Erythroblast (primary cell): ENCODE measurements at places on chromosomes 1 and 21.

GRCh38 chr1:61520401-61520800 lies 204.5 kb downstream of the TM2D1 start:
- no peak for DNase-seq

- DNase-seq: peak; percentile 58
Measured at GRCh38 chr1:15948595-15949452, 27.1 kb downstream of the ZBTB17 start.

DNA sequence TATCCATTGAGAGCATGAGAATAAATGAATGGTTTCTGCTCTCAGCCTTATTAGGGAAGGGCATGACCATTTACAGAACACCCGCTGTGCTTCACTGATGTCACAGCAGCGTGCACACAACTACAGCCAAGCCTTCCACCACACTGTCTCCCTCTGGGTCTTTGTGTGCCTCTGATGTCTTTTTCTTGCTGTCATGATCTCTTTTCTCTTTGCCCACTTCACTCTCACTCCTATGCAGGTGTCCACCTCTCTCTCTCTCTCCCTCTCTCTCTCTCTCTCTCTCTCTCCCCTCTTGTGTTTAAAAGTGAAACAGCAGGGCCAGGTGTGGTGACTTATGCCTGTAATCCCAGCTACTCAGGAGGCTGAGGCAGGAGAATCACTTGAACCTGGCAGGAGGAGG lies 232.5 kb upstream of the JUN start:
- DNase-seq: no peak

DNA sequence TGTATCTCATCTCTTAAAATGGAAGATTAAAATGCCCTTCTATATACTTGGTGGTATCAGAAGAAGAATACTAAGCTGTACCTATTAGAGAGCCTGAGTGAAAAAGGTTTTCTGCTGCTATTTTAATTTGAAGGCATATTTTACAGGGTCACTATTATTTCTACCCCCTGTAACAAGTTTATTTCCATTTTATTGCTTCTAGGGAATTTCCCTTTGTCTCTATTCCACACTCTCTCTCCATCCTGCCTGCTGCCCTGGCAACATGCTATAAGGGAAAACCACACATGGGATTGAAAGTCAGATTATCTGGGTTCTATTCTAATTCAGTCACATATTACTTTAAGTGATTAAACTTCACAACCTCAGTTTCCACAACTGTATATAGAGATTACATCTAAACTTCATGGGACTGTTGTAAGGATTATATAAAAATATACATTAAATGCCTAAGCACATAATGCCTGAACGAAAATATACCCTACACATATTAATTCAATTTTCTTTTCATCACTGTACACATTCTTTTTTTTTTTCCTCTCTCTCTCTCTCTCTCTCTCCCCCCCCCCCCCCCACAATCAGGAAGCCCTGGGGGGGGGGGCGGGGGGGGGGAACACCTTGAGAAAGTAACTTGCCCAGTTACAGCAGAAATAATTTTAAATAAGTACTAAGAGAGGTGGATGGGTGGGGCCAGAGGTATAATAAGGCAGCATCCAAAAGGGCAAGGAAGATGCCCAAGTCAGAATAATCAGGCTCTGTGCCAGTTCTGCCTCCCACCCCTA lies 51.5 kb downstream of the LUZP1 start:
- DNase-seq: no peak

DNA sequence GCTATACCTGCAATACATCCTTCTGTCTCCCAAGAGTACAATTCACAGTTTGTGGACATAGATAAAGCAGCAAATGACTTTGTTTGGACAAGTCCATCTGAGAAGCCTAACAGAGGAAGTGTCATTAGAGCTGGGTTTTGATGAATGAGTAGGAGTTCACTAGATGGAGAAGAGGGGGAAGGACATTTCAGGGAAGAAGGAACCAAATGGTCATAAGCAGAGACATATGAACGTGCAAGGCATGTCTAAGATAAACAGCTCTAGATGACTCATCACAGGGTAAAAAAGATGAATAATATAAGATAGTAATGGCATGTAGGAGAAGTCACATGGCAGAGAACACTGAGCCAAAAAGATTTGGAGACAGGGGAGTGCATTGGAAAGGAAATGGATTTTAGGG lies 54.5 kb downstream of the HMGB4 start:
- peak; percentile 37 for DNase-seq

DNA sequence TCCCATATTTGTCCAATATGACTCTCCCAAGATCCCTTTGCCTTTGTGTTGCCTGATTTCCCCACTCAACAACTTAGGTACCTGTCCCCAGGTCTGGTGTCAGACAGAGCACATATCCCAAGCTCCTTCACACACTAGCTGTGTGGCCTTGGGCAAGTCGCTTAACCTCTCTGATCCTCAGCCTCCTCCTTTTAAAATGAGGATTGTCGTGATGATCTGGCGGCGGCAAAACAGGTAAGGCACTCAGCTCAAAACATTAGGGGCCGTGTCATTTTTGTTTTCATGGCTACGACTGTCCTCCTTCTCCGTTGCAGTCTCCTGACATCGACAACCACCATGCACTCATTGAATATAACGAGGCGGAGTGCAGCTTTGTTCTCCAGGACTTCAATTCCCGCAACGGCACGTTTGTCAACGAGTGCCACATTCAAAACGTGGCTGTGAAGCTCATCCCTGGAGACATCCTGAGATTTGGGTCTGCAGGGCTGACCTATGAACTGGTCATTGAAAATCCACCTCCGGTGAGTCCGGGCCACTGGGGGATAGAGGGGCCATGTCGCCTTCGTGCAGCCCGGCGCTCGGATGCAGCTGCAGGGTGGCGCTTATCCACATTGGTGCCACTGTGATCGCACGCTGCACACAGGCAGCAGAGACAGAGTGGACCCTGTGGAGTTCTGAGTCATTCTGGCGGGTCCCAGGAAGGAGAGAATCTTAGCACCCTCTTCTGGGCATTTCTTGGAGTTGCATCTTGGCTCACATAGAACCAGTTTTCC lies 25.2 kb downstream of the FHAD1 start:
- DNase-seq: peak; percentile 51

- no peak for DNase-seq
Measured at GRCh38 chr1:110690709-110691365, 16.1 kb upstream of the KCNA3 start.

DNA sequence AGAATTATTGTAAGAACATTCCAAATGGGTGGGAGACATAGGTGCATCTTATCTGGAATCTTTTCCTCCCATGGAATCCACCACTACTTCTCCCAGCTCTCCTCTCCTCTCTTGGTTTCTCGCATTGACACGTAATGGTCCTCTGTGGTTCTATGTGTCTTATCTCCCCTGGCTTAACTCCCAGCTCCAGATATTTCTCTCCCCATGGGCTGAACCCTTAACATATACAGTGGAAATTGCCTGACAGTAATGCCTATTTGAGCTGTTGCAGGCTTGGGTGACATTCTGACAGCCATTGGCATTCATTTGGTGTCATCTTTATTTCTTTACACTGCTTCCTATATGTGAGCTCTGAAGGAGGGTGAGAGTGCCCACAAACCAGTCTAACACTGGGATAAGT lies 118.3 kb downstream of the SPATA46 start:
- no peak for DNase-seq

DNA sequence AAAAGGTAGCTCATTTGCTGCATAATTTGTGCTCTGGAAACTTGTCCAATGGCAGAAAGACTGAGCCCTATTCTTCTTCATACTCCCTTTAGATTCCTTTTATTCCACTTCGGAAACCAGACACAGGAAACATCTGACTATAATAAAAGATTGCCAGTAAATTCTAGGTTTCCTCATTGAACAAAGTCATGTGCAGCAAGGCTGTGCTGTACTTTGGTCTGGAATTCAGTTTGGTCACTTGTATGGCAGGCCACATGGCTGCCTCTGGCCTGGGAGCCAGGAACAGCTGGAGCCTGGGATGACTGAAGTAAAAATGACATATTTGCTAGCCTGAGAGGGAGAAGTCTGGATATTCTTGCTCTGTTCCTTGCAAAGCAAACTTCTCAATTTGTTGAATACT lies 79.6 kb downstream of the ST3GAL3 start:
- DNase-seq: no peak

- DNase-seq: no peak
Measured at GRCh38 chr21:43892984-43893535, 28.0 kb downstream of the AGPAT3 start.

- DNase-seq: no peak
Measured at GRCh38 chr1:209611771-209612570, 28.5 kb downstream of the CAMK1G start.

DNA sequence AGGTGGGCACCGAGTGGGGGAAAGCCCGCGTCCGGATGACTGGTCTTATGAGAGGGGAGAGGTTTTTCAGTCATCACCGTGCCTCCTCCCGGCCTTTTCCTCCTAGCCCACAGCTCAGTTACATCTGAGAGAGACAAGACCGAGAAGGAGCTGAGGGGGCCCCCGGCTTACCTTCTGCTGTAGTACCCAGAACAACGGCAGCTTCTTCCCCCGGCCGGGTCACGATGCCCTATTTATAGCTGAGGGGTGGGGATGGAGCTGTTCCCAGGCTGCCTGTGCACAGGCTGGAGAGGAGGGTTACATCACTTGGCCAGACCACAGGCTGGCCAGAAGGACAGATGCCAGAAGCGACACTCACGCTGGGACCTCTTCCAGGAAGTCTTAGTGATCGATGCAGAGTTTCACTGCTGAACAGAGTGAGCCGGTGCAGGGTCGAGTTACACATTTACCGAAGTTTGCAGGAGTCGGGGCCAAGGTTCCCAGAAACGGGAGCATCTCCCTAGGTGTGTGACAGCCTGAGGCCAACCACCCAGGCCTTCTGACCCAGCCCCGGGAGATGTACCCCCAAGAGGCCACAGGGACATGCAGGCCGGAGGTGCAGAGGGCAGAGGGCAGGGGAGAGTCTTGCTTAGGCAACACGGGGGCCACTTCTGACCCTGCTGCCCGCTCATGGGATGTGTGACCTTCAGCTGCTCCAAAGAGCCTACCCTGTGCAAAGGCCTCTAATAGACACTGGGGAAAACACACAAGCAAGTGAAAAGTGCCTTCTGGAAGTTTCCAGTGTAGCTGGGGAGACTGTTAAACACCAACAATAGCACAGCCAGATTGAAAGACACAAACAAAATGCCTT lies at the start of gene AGT:
TSS of gene AGT (minus strand) at position 208 of the 850 bp plus-strand sequence. CDS start 3,299 bp downstream, outside the sequence.
- no peak for DNase-seq

DNA sequence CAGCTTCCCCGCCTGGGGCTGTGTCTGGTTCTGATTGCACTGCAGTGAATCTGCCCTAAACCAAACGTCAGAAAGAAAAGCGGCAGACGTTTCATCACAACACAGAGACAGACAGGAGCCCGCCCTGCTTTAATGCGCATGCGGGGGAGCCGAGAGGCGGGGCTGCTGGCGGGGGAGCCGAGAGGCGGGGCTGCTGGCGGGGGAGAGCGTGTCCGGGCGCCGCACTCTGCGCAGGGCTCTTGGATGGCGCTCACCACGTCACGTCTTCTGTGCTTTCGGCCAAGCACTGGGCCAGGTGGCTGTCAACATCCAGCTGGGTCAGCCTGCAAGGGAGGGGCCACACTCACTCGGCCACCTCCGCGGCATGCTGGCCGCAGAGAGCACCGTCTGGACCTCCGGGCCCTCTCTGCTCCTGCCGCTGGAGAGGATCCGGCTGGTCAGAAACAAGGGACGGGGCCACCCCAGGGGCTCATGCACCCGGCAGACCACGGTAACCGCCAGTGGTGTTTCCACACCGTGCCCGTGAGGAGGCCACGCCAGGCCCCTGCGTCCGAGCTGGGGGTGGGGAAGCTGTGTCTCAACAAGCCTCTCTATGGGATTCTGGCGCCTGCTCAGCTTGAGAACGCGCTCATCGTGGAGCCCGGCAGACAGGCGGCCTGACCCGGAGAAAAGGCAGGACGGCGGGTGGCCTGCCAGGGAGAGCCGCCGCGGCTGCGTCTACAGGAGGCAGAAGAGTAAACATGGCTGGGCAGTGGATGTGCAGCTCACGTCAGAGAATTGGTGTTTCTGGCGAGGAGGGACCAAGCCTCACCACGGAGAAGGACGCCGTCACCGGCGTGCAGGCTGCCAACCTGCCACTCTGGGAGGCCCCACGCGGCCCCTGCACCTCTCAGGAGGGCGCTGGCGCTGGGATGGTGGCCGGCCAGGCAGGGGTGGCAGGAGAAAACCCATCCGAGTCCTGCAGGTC lies 4.8 kb downstream of the FAAP20 start:
- DNase-seq: peak; percentile 91

- no peak for DNase-seq
Measured at GRCh38 chr1:192238421-192238820, 78.4 kb upstream of the RGS21 start.

- no peak for DNase-seq
Measured at GRCh38 chr1:156624814-156625435, 5.7 kb downstream of the HAPLN2 start.

DNA sequence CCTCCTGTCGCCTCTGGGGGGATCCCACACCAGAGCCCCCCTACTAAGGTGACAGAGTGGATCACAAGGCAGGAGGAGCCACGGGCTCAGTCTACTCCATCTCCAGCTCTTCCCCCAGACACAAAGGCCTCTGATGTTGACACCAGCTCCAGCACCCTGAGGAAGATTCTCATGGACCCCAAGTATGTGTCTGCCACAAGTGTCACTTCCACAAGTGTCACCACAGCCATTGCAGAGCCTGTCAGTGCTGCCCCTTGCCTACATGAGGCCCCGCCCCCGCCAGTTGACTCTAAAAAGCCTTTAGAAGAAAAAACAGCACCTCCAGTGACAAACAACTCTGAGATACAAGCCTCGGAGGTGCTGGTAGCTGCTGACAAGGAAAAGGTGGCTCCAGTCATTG lies 42.2 kb downstream of the ZBTB17 start:
- DNase-seq: no peak

- no peak for DNase-seq
Measured at GRCh38 chr1:50278961-50279360, 144.3 kb downstream of the DMRTA2 start.

GRCh38 chr1:178867670-178868069 lies 3.2 kb downstream of the ANGPTL1 start:
- no peak for DNase-seq

GRCh38 chr1:162670928-162671663 lies 38.8 kb downstream of the DDR2 start:
- DNase-seq: no peak

GRCh38 chr1:16385659-16386453 lies 18.8 kb downstream of the SZRD1 start:
- DNase-seq: no peak

DNA sequence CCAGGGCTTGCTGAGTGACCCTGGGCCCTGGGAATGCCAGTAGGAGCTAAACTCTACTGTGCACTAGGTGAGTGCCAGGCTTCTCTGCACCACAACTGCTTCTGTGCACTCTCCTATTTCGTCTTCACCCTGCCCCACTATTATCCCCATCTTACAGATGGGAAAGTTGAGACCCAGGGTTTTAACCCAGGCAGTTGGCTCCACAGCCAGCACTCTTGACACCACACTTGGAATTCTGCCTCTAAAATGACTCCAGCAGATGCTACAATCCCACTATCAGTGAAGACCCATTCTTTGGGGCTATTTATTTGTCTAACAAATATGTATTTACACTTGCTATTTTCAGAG lies 56.1 kb downstream of the FOXO6 start:
- DNase-seq: no peak

- DNase-seq: no peak
Measured at GRCh38 chr1:20115916-20116315, 3.4 kb downstream of the PLA2G2D start.

GRCh38 chr1:201393076-201393475 lies 6.0 kb downstream of the LAD1 start:
- no peak for DNase-seq

- no peak for DNase-seq
Measured at GRCh38 chr1:230189824-230190223, 122.8 kb downstream of the GALNT2 start.

- no peak for DNase-seq
Measured at GRCh38 chr1:50098591-50099021, 10.1 kb upstream of the ELAVL4 start.

GRCh38 chr21:34609933-34610549 lies 4.9 kb downstream of the RCAN1 start:
- no peak for DNase-seq
